ENCODE measurements at places on chromosomes 11 and 22.

- DNase-seq = no peak
Measured at GRCh38 chr11:121299417-121299816, 6.8 kb downstream of the SC5D start.

DNA sequence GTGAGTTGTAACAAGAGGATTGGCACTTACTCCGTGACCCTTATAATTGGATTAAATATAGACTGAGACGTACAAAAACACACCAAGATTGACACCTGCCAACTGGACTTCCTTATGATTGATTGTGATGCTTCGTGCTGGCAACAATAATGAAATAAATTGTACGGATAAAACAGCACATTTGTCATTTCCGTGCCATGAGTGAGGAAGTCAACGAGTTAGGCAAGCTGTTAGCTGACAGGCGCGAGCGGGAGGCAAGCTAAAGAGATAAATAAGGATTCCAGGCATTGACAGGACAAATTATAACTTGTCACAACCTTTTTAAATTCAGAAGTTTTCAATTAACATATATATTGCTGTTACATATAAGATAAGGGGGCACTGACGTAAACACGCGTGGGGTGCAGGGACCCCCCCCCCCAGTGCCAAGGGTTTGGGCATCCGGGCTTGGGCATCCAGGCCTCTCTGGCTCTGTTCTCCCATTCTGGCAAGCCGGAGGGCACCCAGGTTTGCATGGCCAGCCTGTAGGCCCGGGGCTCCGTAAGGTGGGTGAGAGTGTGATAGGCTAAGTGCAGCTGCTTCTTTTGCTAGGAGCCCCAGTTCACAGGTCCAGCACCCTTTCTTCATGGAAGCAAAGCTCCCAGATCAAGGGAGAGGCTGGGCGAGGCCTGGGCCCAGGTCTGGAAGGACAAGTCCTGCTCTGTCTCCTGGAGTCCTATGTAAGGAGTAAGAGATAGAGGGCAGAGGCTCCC is 11.2 kb upstream of the PAX6 start:
- DNase-seq = no peak

GRCh38 chr22:17350292-17350691 is 19.0 kb upstream of the CECR2 start:
- DNase-seq = no peak

GRCh38 chr11:126188332-126189108 is 22.9 kb downstream of the RPUSD4 start:
- no peak for DNase-seq

- no peak for DNase-seq
Measured at GRCh38 chr11:15586741-15587473, 472.2 kb downstream of the INSC start.

GRCh38 chr11:71181566-71181965 is 70.8 kb downstream of the SHANK2 start:
- DNase-seq = no peak

All from pons (tissue), 1 donor.